ENCODE measurements at places on chromosomes 12 and 14.

DNA sequence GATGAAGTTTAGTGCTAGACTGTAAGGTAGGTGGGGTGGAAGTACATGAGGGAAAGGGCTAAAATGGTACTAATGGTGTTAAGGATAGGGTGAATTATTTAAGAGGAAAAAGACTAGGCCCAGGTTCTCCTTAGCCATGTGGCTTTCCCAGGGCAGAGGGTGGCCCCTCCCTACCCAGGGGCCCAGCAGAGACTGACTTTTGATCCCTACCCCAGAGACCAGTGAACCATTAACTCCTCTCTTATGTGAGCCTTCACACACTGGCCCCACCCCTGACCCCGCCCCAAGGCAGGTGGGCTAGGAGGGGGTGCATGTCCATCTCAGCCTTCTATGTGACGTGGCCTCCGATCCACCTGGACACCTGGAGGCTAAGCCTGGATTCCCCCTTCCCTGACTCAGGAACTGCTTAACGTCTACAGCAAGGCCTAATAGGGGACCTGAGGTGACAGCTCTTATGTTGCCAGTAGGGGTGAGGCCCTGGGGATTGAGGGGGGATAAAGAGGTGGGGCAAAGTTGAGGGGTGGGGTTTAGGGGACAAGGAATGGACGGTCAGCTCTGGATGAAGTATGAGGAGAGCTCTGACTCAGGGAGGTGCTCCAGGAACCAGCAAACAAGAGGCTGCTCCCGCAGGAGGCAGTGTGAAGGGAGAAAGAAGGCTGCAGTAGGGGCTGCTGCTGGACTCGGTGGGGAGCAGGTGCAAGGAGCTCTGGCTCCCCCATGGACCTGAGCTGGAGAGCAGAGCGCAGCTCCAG lies 757 bp downstream of the SLC39A5 start:
- no peak for DNase-seq

GRCh38 chr12:108802101-108802961 lies 55.1 kb downstream of the SSH1 start:
- peak; percentile 76 for DNase-seq

DNA sequence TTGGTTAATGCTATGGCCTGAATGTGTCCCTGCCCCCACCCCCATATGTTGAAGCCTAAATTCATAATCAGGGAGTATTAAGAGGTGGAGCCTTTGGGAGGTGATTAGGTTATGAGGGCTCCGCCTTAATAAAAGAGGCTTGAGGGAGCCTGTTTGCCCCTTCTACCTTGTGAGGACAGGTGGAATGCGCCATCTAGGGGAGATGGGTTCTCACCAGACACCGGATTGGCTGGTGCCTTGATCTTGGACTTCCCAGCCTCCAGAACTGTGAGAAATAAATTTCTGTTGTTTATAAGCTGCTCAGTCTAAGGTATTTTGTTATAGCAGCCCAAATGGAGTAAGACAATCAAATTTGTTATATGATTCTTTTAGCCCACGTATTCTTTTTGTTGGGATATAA lies 148.3 kb downstream of the PTCSC3 start:
- DNase-seq: no peak

GRCh38 chr12:16607906-16608775 lies 2.2 kb upstream of the LMO3 start:
- DNase-seq: no peak

DNA sequence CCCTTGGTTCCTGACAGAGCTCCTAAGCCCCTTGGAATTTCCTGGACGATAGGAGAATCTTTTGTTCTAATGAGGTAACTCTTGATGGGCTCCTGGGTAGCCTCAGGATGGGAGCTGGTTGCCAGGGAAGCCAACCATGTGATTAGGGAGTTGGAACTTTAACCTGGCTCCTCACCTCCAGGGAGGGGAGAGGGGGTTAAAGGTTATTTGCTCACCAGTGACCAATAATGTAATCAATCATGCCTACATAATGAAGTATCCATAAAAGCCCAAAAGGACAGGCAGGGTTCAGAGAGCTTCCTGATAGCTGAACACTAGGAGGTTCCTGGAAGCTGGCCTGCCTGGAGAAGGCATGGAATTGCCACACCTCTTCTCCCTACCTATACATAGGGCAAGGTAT lies 6.2 kb upstream of the CNOT2 start:
- no peak for DNase-seq

DNA sequence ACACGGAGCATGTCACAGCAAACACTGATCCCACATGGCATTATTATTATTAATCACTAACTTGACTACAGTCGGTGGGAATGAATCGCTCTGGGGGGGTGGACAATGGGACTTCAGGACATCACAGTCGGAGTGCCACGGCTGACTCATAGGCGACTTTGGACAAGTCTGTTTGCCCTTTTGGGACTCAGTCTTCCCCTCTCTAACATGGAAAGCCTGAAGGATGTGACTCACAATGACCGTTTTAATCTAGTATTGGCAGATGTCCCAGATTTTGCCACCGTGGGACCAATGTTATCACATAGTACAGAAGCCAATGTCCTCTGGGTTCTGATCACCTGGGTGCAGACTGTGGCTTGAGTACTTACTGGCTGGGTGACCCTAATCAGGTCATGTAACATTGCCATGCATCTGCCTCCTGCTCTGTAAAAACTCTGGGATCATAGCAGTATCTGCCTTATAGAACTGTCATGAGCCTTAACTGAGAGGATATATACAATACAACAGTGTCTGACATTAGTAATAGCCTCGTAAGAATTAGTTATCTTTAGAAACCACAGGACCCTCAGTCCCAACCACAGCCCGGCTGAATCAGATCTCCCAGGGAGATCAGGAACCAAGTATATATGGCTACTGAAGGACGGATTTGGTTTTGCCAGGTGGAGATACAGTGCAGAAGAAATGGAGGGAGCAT lies 362.6 kb downstream of the BCL11B start:
- DNase-seq: peak; percentile 38

DNA sequence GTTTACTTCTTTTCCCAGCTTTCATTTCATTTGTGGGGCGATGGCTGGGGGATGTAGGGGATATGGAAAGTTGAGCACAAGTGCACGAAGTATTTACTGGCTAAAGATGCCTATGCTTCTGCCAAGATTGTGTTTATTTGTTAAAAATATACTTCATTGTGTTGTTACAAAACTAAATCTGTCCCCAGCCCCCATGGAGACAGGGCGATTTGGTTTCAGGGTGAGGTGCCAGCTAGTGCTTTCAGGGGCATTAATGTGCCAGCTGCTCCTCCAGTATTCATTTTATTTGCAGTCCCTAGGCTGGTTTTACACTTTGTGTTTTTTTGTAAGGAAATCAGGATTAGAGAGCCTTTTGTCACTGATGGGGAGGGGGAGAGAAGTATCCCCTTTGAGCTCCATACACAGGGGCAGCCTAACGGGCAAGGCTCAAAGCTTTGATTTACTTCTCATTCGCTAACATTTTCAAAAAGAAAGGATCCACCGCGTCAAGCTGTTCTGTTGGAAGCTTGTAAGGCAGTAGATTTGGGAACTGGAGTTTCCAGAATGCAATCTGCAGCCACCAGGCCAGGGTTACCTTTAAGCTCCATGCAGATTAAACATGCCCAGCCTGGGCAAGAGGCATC lies 198.7 kb upstream of the PLEKHG7 start:
- DNase-seq: no peak

DNA sequence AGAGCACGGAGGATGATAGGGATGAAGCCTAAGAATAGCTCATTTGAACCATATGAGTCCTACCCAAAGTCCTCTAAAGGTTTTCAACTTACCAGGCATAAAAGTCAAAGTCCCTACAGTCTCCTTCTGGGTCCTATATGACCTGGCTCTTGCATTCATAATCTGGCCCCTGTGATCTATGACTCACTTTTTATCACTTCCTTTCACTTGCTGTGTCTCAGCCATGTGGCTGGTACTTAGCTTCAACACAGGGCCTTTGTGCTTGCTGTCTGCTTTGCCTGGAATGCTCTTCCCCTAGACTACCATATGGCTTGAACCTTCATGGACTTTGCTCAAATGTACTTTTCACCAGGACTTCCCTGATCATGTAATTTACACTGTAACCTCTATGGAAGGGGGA lies 137.6 kb upstream of the TMTC1 start:
- DNase-seq: peak; percentile 16

DNA sequence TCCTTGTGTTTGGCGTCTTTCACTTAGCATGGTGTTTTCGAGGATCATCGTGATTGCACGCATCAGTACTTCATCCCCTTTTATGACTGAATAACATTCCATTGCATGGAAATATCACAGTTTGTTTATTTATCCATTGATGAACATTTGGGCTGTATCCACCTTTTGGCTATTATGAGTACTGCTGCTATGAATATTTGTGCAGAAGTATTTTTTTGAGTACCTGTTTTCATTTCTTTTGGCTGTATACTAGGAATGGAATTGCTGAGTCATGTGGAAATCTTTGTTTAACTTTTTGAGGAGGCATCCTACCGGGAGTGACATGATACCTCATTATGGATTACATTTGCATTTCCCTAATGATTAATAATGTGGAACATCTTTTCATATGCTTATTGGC lies 66.4 kb downstream of the WNK1 start:
- DNase-seq: peak; percentile 17

GRCh38 chr12:125218952-125219351 lies 153.7 kb downstream of the AACS start:
- peak; percentile 7 for DNase-seq

DNA sequence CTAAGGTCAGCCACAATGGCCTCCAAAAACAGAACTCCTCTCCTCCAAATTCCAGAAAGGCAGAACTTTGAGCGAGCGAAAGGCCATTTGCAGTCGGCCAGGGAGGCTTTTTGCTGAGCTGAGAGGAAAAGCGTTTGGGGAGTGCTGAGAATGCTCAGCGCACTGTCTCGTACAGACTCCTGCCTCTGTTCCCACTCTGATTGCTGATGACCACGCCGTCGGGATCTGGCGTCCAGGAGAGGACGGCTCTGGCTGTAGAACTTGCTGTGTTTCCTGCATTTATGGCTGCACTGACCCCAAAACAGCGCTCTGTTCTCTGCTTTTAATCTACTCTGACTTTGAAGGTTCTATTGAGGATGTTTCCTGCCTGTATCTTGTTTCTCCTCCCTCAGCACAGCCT lies 82.4 kb upstream of the WSCD2 start:
- DNase-seq: peak; percentile 7

- DNase-seq: peak; percentile 62
Measured at GRCh38 chr14:39430762-39431415, 1.3 kb downstream of the FBXO33 start.

GRCh38 chr14:104888489-104889374 lies 23.7 kb downstream of the CEP170B start:
- no peak for DNase-seq

DNA sequence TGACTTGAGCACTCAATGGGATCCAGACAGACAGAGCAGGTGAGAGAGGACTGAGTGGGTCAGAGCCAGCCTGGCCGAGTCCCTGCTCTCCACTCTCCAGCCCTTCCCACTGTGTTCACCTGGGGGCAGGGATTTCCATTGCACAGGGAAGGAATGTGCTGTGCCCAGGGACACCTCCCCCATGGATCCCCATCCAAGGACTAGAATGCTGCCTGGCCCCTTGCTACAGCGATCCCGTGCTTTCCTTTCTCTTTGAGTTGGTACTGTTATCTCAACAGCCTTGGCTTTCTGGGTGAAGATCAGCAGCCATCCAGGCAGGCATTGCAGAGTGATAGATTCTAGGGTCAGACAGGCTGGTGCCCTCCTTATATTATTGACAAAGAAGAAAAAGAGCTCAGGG lies 60.3 kb upstream of the DLK1 start:
- no peak for DNase-seq

All from GM23248 (cell line).